ENCODE measurements at places on chromosomes 13 and 19.

DNA sequence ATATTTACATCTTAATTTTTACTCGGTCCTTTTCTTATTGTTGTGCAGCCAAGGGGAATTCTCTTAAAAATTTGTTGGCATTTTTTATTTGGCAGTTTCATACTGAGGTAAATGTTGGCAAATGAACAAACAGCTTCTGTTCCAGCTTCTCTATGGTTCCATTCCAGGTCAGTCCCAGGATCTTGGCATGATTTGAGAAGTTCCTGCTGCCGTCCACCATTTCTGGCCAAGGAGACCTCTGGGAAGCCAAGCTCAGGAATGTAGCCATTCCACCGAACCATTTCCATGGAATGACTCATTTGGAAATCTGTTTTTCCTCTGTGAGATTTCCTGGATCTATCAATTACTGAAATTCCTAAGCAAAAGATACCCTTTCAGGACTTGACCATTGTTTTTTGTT lies 43.9 kb downstream of the SLC10A2 start:
- DNase-seq = no peak

- DNase-seq = peak; percentile 24
Observed at GRCh38 chr19:1811472-1811894, 593 bp downstream of the ATP8B3 start.

DNA sequence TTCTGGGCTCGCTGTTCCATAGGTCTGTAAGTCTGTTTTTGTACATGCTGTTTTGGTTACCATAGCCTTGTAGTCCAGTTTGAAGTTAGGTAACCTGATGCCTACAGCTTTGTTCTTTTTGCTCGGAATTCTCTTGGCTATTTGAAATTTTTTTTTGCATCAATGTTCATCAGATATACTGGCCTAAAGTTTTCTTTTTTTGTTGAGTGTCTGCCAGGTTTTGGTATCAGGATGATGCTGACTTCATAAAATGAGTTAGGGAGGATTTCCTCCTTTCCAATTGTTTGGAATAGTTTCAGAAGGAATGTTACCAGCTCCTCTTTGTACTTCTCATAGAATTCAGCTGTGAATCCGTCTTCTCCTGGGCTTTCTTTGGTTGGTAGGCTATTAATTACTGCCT lies 397.8 kb upstream of the HTR2A start:
- no peak for DNase-seq

DNA sequence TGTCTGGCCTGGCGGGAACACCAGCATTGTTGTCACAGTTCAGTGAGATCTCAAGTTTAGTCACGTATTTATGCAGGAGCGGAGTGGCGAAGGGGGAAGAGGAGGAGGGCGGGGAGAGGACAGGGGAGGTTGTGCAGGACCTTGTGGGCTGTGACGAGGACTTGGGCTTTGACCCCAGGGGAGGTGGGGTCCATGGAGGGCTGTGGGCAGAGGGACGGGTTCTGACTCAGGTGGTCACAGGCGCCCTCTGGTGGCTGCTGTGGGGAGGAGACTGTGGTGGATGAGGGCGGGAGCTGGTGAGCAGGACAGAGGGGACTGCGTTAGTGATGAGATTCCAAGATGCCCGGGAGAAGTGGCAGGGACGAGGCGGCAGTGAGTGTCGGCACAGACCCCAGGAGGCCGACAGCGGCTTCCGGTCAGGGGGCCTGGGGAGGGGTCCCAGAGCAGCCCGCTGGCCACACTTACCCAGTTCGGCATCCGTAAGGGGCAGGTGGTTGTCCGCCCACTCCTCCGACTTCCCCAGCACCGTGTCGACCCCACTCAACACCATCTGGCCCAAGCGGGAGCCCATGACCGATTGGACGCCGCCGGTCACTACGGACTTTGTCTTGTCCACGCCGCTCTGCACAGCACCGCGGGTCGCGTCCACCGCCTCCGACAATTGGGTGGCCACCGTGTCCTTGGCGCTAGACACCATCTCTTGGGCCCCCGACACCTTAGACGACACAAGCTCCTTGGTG lies 15.7 kb downstream of the PLIN3 start:
- peak; percentile 68 for DNase-seq

DNA sequence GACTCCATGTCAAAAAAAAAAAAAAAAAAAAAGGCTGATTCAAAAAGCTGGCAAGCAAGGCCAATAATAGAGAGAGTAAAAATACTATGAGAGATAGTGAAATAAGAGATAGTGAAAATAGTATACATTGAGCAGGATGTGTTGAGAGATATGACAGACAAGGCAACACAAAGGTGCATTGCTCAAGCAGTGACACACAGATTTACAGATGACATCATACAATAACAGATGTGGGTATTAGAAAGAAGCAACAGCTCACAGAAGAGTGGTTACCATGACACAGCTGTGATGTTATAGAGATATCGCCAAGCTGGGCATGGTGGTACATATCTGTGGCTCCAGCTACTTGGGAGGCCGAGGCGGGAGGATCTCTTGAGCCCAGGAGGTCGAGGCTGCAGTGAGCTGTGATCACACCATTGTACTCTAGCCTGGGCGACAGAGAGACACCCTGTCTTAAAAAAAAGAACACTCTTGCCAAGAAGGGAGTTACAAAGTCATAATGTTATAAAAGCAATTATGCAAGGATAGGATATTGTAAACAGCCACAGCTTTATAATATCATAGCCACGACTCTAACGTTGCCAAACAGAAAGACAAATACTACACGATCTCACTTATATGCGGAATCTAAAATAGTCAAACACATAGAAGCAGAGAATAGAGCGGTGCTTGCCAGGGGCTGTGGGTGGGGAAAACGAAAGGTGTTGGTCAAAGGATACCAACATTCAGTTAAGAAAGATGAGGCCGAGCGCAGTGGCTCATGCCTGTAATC lies 10.3 kb downstream of the TNFSF9 start:
- no peak for DNase-seq

DNA sequence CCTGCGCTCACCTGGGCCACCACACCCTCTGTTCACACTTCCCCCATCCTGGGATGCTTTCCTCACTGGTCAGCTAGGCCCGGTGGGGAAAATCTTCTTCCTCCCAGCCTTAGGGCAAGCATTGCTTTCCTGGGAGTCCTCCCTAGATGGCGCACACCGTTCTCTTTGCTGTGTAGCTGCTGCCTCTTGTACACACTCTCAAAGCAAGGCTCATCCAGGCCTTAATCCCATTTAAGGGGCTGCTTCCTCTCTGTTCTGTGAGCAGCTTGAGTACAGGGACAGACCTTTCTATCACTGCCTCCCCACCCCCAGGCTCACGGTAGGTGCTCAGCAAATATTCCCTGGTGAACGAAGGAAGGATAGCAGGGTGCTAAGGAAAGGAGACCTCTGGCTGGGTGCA lies 11.1 kb downstream of the SLC7A10 start:
- DNase-seq = no peak

- DNase-seq = no peak
Observed at GRCh38 chr19:4829001-4829712, 2.4 kb downstream of the TICAM1 start.

DNA sequence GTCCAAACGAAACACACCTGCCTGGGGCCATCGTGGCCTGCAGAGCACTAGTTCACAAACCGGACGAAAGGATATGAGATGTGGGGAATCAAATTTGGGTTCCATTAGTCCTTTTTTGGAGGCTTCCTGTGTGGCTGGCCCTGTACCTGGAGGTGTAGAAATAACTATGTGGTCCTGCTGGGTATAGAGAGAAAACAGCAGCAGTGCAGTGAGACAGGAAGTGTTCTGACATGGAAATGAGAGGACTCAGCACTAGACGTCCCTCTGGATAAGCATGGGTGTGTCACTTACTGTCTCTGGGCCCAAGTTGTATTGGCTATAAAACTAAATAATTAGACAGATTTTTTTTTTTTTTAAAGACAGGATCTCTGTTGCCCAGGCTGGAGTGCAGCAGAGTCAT lies 12.3 kb downstream of the KDELR1 start:
- DNase-seq = no peak

- DNase-seq = no peak
Observed at GRCh38 chr19:38808741-38809140, 4.0 kb downstream of the LGALS4 start.

DNA sequence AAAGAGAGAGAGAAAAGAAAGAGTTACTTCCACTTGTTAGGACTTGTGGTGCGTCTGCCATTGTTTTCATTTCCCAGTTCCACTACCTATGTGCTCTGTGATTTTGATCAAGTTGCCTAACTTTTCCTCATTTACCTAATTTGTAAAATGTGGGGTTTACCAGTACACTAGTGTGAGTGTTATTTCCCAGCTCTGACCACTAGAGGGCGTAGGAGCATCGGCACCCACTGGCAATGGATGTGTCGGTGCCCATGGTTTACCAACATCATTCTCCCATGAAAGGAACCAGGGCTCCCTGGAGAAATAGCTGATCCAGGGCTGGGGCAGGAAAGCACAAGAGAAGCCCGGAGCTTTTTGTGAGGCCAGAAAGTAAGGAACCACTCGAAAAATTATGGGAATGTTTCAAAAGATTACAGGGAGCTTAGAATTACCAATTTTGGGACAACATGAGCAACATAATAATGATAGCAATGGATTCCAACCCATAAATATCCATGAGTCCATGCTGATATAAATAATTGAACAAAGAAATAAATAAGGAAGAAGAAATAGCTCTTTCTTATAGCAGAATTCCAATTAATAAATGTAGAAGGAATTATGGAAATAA lies 15.1 kb upstream of the CEACAM4 start:
- peak; percentile 57 for DNase-seq

DNA sequence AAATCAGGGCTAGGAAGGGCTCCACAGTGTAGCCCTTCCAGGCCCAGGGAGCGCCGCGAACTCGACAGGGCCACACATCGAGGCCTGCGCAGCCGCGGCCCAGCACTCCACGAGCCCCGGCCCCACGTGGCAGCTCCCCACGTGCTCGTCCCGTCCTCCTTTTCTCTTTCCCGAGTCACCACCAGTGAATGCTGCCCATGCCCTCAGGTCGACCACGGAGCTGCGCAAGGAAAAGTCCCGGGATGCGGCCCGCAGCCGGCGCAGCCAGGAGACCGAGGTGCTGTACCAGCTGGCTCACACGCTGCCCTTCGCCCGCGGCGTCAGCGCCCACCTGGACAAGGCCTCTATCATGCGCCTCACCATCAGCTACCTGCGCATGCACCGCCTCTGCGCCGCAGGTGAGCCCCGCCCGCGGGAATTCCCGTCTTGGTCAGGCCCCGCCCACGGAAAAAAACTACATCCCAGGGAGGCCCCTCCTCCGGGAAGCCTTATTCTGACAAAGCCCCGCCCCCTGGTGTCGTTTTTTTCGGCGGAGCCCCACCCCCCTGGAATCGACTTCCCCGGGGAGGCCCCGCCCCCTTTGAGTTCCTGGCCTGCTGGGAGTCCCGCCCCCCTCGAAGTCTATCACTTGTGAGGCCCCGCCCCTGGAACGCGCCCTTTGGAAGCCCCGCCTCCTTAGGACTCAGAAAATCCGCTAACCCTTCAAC lies 7.0 kb downstream of the HIF3A start:
- DNase-seq = no peak

DNA sequence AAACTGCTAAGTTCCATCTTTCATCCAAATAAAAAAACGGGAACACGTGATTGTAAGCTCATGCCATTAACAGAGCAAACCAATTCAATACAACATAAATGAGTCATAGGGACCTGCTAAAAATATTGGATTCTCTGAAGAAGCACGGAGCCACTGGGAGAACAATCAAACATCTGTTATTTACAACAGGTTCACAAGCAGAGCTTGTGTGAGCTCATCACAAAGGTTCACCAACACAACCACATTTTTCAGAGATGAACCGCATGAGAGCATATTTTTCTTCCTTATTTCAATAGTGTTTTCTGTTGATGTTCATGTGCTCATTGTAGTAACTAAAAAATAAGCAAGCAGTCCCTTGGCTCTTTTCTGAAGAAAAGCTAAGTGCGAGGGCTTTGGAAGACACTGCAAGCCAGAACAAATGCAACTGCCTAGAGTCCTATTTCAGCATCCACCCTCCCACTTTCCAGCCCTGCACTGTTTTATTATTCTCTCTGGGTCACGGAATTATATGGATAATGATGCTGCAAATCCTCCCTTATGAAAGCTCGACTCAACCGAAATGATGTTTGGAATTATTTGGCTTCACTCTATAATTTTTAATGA lies 545.8 kb downstream of the LIG4 start:
- no peak for DNase-seq

- DNase-seq = no peak
Observed at GRCh38 chr13:53568491-53568890, 539.9 kb downstream of the OLFM4 start.

GRCh38 chr13:47004027-47004426 lies 107.2 kb upstream of the HTR2A start:
- no peak for DNase-seq

DNA sequence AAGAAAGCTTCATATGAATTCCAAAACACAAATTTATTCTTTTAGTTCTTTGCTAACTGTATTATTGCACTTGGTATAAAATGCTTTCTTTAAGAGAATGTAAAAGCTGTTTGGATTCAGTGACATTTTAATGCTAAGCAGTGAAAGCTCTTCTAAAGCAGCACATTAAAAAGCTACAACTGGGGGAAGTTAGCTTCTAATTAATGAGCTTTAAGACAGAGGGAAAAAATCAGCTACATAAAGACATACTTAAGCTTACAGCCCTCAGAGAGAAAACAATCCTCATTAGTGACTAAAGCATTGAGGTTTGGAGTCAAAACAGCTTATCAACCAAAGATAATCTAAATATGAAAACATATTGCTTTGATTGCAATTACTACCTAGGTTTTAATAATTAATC lies 1222.2 kb upstream of the SPRY2 start:
- DNase-seq = no peak

- DNase-seq = peak; percentile 80
Observed at GRCh38 chr19:12884926-12885748, 1.9 kb downstream of the KLF1 start.

- no peak for DNase-seq
Observed at GRCh38 chr13:43100667-43101066, 77.3 kb downstream of the DNAJC15 start.

GRCh38 chr13:97275776-97276501 lies 53.8 kb downstream of the MBNL2 start:
- no peak for DNase-seq

- no peak for DNase-seq
Observed at GRCh38 chr13:49616676-49617065, 11.6 kb upstream of the ARL11 start.

- DNase-seq = no peak
Observed at GRCh38 chr13:113971471-113972231, 2.2 kb downstream of the C13orf46 start.

DNA sequence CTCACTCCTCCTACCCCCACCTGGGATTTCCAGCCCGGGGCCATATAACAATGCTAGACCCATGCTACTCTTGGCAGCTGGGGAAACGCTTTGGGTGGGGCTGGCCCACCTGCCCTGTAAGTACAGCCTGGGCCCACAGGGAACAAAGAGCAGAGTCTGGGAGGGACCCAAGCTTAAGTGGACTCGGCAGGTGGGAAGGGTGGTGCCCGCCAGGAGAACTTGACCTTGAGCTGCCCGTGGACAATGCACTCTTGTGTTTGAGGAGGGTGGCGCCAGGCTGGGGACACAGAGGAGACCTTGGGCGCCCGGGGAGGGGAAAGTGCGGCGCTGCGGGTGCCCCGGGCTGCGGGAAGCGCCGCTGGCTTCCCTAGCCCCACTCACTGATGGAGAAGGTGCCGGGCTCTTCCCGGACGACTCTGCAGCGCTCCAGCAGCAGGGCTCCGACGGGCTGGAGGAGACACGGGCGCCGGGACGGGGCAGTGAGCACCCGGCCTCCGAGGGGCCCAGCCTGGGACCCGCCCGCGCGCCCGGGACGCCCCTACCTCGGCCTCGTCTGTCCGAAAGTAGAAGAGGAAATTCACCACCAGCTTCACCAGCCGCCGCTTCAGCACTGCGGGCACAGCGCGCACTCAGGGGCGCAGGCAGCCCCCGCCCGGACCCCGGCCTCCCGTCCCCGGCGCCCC lies 607 bp downstream of the PLEKHJ1 start:
- no peak for DNase-seq

GRCh38 chr19:33864311-33864850 lies 67.7 kb downstream of the KCTD15 start:
- no peak for DNase-seq

All from activated T-helper 1 cell treated with anti-CD3 and anti-CD28 coated beads, Interleukin-2, amount 50 U/mL, for 16 hours (primary cell).